ENCODE measurements at places on chromosomes 7 and 10.

GRCh38 chr10:60892571-60892970, 51.4 kb downstream of the RHOBTB1 start:
- DNase-seq = no peak

GRCh38 chr7:85286446-85286845, 99.6 kb upstream of the SEMA3D start:
- no peak for DNase-seq

- DNase-seq = peak; percentile 17
Measured at GRCh38 chr7:138962561-138963270, 18.5 kb downstream of the KIAA1549 start.

DNA sequence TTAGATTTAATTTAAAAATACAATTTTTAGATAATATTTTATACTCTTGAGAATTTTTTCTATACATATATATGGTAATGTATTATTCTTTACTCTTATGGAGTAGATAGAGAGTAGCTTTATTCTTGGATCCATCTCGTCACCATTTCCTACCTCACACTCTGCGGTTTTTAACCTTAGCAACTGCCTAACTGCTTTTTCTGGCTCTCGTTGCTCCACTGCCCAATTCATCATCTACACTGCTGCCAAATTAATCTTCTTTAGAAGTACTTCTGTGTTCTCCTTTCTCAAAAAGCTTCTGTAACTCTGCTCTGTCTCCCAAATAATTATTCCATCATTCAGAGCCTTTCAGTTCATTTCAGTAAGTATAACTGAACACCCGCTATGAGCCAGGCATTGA, 35.3 kb downstream of the CAPZA2 start:
- DNase-seq = no peak

DNA sequence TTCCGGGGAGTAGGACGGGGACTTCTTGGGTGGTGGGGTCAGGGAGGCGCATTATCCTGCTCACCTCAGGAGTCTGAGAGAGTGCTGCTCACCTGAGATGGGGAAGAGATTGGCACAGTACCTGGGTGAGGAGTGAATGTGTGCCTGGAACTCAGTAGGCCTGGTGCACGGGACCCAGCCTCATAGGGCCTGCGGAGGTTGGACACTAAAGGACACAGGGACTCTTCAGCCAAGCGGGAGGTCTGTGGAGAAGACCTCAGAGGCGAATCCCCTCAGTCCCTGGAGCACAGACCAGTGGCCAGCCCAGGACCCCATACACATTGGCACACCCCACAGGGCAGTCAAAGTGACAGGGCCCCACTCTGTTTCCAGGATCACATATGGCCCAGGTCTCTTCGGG, 73.2 kb downstream of the OAT start:
- DNase-seq = no peak

- no peak for DNase-seq
Measured at GRCh38 chr7:44727937-44728262, 20.7 kb upstream of the ZMIZ2 start.

GRCh38 chr7:916291-916941, 38.1 kb downstream of the ADAP1 start:
- DNase-seq = no peak

DNA sequence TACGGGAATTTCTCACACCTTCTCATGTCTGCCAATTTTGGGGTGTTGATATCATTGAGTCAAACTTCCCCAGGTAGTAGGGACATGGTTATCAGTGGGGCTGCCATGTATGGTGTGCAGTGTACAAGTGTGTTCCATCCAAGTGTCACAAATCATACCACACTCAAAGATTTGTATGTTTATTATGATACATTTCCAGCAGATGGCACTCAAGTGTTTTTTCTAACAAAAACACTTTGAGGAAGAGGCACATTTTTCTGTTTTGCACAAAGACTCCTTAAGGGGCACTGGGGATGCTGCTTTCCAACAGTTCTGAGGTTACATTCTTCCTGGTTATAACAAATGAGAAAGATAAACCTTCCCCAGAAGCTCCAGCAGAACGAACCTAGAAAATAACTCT, 414.5 kb downstream of the REEP3 start:
- DNase-seq = no peak

GRCh38 chr10:47025540-47026300, 114.5 kb downstream of the PTPN20 start:
- DNase-seq = peak; percentile 43
